SK-N-SH (cell line): ENCODE measurements at places on chromosomes 1 and 21.

GRCh38 chr1:8384088-8384487, 66.2 kb downstream of the SLC45A1 start:
- DNase-seq: no peak

GRCh38 chr1:7657287-7658016, 113.6 kb upstream of the VAMP3 start:
- no peak for DNase-seq

- no peak for DNase-seq
Measured at GRCh38 chr1:178060789-178061556, 32.9 kb upstream of the RASAL2 start.

GRCh38 chr1:14698314-14698713, 99.8 kb downstream of the KAZN start:
- peak; percentile 46 for DNase-seq

- peak; percentile 91 for DNase-seq
Measured at GRCh38 chr1:159171254-159171687, at the start of gene CADM3. TSS of gene CADM3 (plus strand) at chr1:159171615. CDS start at chr1:159171766, 151 bp downstream.

GRCh38 chr1:12798911-12799310, 7.7 kb downstream of the PRAMEF1 start:
- DNase-seq: no peak

DNA sequence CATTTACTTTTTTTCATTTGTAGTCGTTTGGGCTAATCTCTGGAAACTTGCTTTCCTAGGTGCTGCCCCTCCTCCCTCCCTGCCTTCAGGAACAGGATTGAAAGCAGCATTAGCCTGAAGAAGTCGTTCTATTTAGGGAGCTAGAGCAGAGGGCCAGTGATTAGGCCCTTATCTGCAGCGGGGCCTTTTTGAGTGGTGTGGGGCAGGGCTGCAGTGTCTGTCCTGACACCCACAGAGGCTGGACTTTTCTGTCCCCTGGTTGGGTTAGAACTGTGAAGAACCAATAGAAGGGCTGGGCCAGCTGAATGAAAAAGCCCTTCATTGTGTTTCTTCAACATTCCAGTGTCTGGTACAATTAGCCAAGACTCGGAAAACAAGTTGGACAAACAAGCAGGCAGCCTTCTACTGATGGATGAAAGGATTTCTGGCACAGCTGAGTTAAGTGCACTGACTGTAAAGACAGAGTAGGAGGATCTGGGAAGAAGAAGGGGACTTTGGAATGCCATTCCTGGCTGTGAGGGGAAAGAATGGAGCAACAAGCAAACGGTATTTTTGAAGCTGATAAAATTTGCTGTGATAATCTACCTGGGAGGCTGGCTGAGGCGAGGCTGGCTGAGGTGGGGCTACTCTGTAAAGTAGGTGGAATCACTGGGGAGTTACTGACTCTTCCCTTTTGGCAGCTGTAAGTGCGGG, 9.7 kb downstream of the MACF1 start:
- no peak for DNase-seq

DNA sequence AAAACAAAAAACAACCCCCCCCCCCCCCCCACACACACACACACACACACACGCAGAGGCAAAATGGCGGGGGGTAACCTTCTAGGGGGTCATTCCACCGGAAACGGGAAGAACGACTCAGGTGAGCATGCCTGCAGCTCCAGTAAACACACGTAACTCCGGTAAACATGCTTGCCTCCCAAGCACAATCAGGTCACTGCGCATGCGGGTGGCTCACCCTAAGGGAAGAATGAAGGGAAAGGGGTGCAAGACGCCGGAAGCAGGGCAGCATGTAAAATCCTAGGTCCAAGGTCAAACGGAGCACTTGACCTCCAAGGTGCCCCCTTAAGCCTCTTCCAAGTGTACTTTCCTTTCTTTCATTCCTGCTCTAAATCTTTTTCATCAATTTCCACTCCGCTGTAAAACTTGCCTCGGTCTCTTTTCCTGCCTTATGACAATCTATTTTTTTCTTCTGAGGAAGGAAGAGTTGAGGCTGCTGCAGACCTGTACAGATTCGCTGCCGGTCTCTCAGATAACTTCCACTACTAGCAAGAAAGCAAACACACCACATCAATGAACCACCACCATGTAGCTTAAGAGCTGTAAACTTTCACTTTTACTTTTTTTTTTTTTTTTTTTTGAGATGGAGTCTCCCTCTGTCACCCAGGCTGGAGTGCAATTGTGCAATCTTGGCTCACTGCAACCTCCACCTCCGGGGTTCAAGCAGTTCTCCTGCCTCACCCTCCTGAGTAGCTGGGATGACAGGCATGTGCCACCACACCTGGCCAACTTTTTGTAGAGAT, 21.0 kb upstream of the CBR3 start:
- no peak for DNase-seq

DNA sequence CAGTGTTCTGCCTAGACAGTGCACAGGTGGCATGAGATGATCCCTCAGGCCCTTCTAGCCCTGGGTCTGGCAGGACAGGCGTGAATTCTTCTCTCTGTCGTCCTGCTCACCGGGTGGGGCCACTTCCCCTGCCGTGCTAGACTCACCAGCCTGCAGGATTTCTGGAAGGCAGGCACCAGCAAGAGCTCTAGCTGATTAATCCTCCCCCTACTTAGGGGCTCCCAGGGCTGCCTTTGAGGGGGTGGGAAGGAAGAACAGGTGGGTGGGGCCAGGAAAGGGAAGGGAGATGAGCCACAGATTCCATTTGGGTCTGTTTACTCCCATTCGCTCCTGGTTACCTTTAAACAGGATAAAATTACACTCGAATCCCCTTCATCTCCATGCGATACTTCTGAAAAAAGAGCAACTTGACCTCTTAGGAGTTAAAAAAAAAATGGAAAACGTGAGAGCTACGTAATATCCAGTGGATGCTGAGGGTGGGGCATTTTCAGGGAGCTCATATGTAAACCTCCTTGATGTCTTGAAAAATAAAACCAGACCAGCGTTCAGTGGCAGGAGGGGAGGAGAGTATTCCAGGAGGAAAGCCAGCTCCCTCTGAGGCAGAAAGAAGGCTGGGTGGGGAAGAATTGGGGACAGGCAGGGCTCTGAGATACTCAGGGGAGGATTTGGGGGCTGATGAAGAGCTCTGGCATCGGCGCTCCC, 665.5 kb downstream of the PTPRU start:
- no peak for DNase-seq
